GM13976 (cell line): ENCODE measurements at places on chromosomes 4 and X.

DNA sequence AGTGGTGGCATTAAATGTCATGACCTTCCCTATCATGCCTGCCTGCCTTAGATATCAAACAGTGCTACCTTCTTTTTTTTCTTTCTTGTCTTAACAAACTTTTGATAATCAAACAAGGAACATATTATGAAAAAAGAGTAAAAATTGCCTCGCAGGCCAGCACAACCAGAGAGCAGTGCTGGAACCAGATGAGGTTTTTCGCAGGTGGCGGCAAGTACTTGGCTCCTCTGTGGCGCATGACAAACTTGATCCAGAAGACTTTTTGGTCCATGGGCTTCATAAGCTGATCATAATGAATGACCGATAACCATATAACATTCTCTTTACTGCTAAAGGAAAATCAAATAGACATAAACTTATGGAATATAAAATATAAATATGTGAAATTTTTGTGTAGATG, 61.8 kb downstream of the UGT2B10 start:
- DNase-seq = no peak

DNA sequence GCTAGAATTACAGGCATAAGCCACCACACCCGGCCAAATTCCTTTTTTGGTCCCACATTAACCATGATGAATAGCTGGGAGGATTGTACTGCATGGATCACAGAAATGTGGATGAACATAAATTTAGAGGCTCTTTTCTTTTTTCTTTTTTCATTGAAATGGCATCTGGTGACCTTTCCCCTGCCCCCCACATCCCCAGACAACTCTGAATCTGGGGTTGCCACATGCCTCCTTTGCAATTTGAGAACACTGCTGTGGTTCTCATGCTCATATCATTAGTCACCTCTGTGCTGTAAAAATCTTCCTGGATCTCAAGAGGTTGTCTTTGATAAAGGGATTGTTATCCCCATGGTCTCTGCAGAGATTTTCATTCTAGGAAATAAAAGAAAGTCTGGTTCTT, 22.8 kb upstream of the FMR1NB start:
- no peak for DNase-seq

DNA sequence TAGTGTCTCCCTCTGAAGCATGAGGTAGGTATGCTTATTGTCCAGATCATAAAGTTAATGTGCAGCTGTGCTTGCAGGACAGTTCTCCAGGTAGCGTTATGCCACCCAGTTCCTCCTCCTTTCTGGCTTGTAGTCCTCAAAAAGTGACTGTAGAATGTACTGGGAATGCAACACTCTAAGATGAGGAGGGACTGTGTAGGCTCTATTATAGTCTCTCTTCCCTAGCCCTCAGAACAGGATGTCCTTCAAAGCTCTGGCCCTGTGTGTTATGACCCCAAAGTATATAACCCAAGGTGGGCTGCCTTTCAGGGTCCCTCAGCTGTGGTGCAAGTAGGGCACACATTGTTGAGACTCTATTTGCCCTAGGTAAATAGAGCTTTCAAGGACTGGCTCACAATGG, 20.8 kb upstream of the MANBA start:
- no peak for DNase-seq

DNA sequence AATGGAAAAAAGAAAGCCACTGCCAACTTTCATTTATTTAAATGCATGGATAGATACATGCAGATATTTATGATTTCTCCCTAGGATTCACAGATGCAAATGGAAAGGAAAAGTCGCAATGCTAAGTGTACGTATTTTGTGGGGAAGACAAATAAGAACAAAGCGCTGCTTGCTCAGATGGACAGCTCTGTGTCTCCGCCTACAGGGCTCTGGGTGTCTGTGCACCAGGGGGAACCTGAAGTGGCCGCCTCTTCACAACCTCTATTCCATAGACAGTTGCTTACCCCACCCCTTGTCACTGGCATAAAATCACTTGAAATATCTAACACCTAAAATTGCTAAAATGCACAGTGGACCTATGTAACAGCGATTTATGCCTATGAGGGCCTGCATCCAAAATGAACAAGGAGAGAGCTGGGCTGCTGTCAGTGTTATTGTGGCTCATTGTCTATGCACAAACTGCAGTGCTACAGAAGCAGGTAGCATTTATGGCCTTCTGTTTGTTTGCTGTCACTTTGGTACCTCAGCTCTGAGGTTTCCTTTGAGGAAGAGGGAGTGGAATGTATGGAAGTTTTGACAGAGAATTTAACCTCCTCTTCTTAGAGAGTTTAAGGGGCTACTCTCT, 58.6 kb upstream of the PAGE1 start:
- peak; percentile 15 for DNase-seq

DNA sequence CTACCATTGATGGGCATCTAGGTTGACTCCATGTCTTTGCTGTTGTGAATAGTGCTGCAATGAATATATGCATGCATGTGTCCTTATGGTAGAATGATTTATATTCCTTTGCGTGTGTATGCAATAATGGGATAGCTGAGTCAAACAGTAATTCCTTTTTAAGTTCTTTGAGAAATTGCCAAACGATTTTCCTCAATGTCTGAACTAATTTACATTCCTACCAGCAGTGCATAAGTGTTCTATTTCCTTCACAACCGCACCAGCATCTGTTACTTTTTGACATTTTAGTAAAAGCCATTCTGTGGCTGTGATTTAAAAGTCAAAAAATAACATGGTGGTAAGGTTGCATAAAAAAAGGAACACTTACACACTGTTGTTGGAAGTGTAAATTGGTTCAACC, 103.1 kb upstream of the FAM47B start:
- DNase-seq = no peak

DNA sequence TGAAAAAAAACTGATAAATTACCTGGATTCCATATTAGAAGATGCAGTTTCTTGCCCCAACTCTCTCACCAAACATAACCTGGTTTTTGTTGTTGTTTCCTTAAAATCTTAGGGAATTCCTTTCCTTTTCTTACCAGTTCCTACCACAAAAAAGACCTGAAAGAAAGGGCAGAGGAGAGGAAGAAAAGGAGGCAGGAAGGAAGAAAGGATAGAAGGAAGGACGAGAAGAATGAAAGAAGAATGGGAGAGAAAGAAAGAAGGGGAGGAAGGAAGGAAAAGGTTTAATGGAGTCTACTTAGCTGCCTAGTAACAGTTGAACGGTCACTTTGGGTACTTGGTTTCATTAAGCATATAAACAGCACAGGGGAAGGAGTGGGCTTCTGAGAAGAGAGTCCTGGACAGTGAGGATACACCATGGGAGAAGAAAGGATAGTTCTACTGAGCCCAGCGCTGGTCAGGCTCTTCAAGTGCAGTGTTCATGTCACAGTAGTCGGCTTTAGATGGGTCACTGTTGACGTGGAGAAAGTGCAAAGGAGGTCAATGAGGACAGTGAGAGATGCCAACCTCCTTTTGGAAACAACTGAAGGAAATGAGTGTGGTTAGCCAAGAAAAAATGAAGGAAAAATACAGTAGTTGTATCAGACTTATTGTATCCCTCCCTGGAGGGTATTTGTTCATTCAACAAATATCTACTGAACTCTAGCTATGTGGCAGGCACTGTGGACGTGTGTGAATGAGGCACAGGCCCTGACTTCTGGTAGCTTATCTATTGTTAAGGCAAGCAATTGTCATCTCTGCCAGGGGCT, 1.1 kb upstream of the CHIC2 start:
- no peak for DNase-seq

DNA sequence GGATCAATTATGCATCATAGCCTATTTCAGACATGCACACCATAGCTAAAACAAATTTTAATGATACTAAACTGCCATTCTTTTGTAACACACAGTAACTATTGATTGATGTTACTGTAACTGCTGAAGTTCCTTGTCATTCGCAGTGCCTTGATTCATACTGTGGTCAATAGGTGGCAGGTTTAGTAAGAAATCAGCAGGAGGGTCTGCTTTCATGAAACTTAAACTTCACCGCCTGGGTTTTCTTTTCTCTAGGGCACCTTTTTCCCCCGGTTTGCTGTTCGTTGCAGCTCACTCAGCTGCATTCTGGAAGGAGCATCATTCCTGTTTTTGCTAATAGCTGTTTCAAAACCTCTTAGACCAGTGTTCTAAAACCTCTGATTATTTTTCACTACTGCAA, 88.1 kb downstream of the RPA4 start:
- DNase-seq = no peak

- no peak for DNase-seq
Measured at GRCh38 chr4:91904556-91904955, 399.2 kb upstream of the GRID2 start.

DNA sequence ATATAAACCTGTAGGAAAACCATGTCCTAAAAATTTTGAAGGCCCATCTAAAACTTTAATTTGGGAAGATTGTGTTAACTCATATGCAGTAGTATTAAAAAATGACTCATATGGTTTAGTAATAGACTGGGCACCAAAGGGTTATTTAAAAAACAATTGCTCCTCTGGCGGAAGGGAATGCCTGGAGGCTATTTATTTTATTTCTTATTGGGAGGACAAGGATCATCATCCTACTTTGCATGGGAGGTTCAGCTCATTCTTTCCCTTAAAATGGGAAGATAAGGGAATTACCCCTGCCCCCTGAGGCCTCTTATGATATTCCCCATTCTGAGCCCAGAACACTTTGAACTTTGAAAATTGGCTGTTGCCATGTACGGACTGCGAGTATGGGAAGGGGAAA, 29.7 kb upstream of the MGST2 start:
- no peak for DNase-seq

GRCh38 chr4:8600686-8601085, 8.1 kb downstream of the CPZ start:
- no peak for DNase-seq

DNA sequence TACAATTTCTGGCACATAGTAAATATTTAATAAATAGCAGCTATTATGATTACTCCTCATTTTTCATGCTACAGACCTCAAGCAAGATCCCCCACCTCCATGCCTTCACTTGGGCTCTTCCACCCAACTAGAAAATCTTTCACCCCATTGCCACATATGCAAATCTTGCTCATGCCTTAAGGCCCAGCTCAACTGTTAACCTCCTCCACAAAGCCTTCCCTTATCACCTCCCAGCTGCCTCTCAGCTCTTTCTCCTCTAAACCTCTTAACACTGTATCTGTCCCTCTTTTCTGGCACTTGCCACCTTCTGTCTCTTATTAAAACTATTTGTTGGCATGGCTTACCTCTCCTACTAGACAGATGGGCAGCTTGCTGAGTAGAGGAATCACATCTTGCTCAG, 51.5 kb downstream of the PJA1 start:
- DNase-seq = no peak

- DNase-seq = no peak
Measured at GRCh38 chr4:142121448-142122350, 485.3 kb downstream of the IL15 start.

DNA sequence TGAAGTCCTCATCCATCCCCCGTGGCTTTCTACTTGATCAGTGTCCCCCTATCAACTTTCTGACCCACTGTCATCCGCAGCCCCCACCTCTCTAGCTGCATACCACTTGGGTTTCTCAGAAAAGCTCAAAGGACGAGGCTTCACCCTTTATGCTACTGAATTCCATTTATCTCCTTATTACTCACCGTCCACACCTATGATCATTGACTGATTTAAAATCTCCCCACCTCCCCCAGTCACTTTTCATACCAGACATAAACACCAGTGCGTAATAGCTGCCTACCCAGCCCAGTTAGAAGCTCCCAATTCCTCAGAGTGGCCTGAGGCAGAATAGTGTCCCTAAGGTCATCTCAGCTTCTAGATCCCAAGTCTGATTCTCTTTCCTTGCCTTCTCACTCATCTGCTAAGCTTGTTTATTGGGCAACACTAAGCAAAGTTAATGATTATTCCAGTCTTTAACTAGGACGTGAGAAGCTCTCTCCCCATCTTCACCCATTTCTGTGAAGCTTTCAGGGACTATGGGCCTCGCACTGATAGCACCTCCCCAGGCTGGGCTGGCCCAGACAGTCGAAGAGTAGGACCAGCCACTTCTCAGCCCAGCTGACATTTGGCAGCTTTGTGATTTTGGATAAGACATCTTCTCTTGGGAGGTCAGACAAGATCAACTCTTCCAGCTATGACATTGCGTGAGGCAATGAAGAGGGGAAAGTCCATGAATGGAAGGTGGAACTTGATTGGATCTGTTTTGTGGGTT, 7.2 kb upstream of the DDX60L start:
- DNase-seq = no peak

GRCh38 chr4:38280323-38280706, 320.1 kb downstream of the PTTG2 start:
- DNase-seq = no peak

- DNase-seq = no peak
Measured at GRCh38 chr4:134934036-134934808, 732.6 kb upstream of the PABPC4L start.

- DNase-seq = no peak
Measured at GRCh38 chr4:158254292-158254691, 44.0 kb downstream of the TMEM144 start.

DNA sequence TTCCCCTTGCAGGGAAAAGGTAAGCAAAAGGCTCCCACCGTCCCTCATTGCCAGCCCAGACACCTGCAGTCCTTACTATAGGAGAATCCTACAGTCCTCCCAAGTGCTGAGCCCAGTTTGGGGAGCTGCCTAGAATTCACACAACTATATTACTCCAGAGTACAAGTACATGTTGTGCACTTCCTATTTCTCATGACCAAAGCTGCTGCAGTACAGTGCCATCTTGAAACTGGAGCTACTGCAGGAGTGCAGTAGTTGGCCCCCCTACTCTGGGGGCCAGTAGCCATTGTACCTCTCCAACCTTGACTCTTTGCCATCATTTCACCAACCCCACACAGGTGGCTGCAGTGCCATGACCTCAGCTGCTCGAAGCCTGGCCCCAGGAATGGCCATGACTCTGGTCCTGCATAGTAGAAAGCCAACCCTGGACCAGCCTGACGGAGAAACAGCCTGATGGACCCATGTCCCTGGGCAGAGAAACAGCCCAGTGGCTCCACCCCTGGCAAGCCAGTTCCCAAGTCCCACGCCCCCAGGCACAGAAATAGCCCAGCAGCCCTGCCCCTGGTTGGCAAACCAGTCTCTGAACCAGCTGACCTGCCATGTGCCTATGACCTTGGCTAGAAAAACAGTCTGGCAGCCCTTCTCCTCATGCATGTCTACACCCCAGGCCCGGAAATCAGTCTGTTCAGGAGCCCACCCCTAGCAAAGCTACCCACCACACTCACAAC, 51.9 kb downstream of the PHKA1 start:
- DNase-seq = no peak

DNA sequence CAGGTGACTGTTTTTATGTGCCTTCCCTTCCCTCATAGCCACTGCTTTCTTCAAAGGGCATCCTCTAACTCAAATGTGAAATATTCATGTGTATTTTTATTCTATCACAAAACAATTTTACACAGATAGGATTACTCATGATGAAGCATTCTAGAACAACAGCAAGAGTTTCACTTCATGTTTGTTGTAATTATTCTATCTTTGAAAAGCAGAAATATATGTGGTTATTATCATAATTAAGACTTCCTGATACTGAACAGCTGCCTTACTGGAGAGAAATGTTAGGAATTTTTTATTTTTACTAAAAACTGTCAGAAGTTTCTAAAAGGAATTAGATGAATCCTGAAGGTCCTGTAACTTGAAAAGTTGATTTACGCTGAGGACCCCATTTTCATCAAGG, 229.1 kb downstream of the PALLD start:
- no peak for DNase-seq
